ENCODE measurements at places on chromosomes 1 and 21.

DNA sequence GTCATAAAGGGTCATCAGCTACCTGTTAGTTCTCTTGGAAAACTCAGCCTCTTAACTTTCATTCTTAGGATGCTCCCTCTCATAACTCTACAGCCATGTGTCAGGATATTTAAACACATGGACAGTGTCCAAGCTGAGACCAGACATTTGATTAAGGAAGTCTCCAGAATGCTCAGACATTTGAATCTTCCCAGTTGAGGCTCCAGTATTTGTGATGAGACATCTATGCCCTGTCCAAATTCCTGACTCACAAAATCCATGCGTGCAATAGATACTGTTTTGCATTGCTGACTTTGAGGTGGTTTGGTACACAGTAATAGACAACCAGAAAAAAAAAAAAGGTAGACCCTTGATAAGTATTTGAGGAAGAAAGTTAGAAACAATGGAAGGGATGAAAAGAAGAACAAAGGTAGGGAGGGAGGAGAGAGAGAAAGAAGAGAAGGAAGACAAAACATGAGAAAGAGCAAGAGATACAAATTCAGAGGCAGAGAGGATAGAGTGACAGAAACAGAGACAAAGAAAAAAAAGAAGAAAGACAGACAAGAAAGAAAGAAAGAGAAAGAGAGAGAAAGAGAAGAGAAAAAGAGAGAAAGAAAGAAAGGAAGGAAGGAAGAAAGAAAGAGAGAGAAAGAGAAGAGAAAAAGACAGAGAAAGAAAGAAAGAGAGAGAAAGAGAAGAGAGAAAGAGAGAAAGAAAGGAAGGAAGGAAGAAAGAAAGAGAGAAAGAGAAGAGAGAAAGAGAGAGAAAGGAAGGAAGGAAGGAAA, 275.5 kb upstream of the PRMT6 start:
- no peak for DNase-seq

DNA sequence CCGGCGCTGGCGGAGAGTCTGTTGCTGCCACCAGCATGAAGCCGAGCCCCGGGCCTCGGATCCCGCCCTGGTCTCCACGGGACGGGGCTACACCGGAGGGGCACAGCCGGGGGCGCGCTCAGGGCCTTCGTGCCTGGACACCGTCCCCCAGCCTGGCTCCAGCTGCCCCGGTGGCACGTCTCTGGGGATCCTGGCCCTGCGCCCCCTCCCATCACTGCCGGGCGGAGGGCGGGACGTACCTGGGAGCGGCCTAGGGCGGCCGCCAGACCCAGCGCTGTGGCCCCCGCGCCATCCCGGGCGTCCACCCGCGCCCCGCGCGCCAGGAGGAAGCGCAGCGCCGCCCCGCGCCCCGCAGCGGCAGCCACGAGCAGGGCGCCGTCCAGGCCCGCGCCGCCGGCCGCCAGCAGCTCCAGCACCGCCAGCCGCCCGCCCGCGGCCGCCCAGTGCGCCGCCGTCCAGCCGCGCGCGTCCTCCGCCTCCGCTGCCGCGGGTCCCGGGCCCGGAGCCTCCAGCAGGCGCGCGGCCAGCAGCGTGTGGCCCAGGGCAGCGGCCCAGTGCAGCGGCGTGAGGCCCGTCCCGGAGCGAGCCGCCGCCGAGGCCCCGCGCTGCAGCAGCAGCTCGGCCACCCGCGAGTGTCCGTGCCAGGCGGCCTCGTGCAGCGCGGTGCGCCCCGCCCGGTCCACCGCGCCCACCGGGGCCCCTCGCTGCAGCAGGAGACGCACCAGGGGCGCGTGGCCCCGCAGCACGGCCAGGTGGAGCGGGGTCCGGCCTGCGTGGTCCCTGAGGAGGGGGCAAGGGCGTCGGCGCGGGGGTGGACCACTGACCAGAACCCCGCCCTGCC, 1.0 kb downstream of the ANKRD65 start:
- no peak for DNase-seq

GRCh38 chr1:157173900-157174410, 35.8 kb upstream of the ETV3 start:
- no peak for DNase-seq

DNA sequence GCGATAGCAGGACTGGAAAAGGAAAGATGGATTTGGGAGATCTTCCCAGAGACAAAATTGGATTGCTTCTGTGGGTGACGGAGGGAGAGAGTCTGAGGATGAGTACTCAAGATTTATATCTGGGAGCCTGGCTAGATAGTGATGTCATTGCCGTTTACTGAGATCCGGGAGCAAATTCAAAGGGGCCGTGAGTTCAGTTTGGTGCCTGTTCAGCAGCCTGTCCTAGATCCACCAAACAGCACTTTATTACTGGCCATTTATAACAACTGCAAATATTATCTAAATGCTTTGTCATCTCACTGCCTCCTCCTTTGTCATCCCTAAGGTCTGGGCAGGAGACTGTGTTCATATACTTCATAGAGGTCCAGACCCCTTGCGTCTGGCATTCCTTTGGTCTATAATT, 29.2 kb downstream of the MAPKAPK2 start:
- no peak for DNase-seq

DNA sequence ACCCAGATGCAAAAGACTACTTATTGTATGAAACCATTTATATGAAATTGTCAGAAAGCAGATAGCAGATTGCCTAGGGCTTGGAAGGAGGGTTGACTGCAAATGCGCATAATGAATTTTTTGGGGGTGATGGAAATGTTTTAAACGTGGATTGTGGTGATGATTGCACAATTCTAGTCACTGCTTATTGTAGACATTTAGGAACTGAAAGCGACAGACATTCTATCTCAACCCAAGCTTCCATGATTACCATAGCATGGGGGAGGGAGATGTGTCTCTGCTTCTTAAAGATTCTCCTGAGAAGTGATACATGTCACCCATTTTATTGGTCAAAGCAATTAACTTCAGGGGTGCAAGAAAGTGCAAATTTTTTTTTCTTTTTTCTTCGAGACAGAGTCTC, 2.8 kb upstream of the MTF2 start:
- DNase-seq, result no peak

DNA sequence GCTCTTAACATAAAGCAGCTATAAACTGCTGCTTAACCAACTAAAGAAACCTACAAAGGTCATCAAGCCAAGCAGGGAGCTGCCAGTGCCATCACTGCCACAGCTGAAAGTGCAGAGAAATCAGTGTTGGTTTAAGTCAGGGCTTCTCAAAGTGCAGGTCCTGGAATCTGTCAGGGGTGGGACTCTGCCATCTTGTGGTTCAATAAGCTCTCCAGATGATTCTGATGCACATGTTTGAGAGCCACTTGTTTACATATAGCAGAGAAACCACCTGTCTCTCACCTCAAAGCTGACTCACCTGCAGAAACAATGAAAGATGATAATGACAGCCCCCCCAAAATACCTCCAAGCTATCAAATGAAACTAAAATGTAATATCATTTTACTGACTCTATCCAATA, 49.3 kb downstream of the SH3GLB1 start:
- no peak for DNase-seq

GRCh38 chr1:155009221-155009711, 6.7 kb downstream of the ZBTB7B start:
- no peak for DNase-seq

DNA sequence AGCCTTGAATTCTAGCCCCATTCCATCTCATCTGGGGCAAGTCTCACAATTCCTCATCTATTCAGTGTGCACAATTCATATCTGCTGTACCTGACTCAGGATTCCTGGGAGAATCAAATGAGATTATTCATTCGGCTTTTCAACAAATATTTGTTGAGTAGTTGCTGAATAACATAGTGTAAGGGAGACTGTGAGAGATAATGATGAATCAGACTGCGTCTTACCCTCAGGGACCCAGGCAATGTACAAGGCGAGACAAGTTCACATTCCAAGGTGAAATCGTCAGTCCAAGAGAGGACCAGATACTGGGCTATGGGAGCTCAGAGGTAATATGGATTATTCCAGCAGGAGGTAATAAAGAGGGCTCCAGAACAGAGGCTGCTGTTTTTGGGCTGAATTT, 67.8 kb upstream of the SMYD2 start:
- no peak for DNase-seq

GRCh38 chr1:2894381-2895041, 93.0 kb upstream of the TTC34 start:
- no peak for DNase-seq

- no peak for DNase-seq
Observed at GRCh38 chr1:11623702-11624101, 30.5 kb downstream of the FBXO2 start.

DNA sequence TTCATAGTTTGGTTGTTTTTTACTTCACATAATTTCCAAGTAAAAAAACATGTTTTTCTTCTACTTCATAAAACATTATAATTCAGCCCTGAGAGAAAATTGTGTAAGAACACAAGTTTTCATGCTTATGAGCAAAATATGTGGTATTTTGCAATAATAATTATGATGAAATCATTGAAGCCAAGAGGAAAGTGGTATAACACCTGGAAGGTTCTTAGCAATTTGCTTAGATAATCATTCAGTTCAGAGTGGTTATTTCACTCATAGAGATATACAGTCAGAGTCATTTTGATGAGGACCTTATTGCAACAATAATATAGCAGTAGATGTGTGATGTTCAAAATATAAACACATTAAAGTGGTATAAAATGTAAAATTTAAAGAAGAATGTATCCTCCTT, 94.5 kb downstream of the PLPPR4 start:
- DNase-seq, result no peak

DNA sequence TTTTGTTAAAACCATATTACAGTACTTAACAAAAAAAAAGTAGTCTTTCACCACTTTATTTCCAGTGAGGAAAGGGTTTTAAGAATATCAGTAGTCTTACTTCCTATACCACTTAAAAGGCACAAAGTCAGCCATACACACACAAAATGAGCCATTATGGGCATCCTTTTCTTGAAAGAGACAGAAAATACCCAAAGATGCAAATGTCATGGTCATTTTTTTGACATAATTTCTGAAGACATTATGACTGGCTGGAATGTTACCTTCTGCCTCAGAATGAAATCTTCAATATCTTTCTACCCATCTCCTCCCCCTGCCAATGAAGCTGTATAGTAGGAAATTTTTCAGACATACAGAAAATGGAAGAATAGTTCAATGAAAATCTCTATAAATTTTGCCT, 237.7 kb downstream of the SLC45A1 start:
- no peak for DNase-seq

DNA sequence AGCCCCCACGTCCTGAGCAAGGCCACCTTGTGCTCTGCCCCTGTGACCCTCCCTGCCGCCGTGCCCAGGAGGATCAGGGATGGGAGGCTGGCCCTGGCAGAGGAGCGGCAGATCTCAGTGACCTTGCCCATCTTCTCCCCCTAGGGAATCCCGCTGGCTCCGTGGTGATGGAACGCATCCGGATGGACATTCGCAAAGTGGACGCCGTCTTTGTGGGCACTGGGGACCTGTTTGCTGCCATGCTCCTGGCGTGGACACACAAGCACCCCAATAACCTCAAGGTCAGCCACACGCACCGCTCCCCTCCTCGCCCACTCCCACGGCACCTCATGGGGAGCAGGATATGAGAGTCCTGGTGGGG, 22.7 kb downstream of the CSTB start:
- no peak for DNase-seq

DNA sequence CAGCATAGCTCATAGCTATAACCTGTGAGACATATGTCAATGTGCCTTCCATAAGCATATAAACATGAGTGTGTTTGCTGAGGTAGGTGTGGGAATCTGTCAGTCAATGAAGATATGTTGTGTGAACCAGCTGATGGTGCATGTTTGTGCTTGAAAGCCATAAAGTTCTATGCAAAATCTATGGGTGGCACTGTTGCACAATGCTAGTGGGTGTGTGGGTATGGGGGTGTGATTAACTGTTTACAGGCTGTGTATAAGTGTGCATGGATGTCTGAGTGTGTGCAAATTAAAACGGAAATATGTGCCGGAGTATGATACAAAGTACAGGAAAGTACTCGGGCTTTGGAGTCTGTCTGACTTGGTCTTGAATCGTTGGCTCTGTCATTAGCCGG, 1.0 kb upstream of the ATP2B4 start:
- DNase-seq, result no peak

- no peak for DNase-seq
Observed at GRCh38 chr1:40841602-40842001, 20.6 kb downstream of the CITED4 start.

DNA sequence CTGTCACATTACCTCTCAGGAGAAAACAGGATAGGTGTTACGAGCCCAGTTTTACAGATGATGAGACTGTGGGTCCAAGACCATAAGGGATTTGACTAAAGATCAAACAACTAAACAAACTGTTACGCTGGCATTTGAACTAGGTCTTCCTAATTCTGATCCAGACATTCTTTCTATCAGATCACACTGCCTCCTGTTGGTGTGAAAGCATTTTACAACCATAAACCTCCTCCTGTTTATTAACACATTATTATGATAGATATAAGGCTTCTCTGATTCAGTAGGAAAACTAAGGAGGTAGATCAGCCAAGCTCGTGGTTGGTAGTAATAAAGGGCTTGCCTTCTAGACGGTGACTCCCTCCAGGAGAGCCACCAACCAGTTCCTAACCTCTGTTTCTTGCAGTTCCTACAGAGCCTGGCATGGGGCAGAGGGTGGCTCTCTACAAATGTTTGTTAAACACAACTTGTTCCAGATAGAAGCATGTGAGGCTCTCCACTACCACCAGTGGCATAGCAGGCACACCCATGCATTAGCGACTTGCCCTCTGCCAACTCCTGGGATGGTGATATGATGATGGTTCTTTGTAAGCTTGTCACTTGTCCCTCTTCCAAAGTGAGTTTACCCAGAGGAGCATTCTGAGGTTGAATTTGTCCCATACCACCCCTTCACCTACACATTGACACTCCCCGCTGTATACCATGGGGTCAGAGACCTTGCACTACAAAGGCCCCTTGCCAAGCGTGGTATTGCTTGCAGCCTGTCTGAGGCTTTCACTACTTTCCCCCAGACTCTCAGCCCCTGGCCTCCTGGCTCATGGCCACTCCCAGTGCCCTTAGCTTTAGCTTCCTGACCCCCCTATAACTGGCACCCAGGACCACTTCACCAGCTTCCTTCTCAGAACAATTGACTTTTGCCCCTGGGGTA, 96.4 kb upstream of the HOOK1 start:
- no peak for DNase-seq

DNA sequence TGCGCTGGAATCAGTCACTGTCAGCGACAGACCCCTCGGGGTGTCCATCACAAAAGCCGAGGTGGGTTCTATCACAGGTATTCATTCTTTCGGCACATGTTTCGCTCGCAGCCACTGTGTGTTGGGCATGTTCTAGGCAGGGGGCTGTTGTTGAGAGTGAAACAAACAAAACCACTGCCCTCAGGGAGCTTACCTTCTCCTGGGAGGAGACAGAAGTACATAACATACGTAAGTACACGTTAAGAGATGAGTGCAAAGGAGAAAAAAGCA, 6.6 kb downstream of the ATF3 start:
- DNase-seq, result no peak

All from fibroblast of the conjunctiva (primary cell).